Stimulated activated CD4-positive, alpha-beta T cell treated with anti-CD3 and anti-CD28 coated beads, TNF-alpha, amount 100 ng/mL, for 1 hour (primary cell): ENCODE measurements at places on chromosomes 2 and 18.

DNA sequence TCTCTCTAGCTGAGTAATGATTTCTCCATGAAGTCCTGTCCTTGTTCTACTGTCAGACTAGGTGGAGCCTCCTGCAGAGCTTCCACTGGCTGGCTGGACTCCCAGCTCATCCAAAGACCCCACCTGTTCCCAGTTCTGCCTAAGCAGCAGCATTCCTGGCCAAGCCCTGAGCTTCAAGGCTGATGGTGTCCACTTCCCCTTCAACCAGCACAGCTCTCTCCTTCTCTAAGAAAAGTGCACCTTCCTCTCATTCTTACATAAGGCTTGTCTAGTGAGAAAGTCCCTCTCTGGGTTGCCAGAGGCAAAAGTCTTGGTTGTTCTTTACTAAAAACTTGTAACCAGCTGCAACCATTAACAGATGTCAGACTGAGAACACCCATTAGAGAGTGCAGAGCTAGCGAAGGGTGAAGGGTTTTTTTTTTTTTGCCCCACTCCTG is 58.9 kb downstream of the CXCR4 start:
- DNase-seq: no peak

- no peak for DNase-seq
These were observed 9.0 kb upstream of the ARHGEF4 start for GRCh38 chr2:130827502-130828251.

GRCh38 chr2:241234962-241235740 is 46.7 kb downstream of the ANO7 start:
- DNase-seq: no peak

GRCh38 chr2:163756588-163756987 is 20.8 kb upstream of the FIGN start:
- no peak for DNase-seq

GRCh38 chr2:229475778-229476177 is 204.7 kb upstream of the PID1 start:
- no peak for DNase-seq

DNA sequence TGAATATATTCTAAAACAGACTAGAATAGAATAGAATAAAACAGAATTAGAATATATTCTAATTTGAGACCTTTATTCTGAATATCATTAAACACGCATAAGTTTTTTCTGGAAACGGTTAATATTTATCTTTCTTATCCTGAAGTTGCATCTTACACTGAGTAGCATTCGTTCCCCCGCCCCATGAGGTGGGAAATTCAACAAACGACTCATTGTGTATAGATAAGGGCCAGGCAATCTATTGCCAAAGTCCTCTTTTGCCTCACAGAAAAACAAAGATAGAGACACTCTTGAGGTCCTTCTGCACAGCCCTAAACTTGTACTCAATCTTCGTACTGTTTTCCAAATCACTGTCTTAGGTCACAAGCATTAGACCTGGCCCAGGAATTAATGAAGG is 98.1 kb downstream of the COL6A3 start:
- no peak for DNase-seq

- DNase-seq: no peak
These were observed 344.4 kb upstream of the SLC39A10 start for GRCh38 chr2:195312662-195313061.

DNA sequence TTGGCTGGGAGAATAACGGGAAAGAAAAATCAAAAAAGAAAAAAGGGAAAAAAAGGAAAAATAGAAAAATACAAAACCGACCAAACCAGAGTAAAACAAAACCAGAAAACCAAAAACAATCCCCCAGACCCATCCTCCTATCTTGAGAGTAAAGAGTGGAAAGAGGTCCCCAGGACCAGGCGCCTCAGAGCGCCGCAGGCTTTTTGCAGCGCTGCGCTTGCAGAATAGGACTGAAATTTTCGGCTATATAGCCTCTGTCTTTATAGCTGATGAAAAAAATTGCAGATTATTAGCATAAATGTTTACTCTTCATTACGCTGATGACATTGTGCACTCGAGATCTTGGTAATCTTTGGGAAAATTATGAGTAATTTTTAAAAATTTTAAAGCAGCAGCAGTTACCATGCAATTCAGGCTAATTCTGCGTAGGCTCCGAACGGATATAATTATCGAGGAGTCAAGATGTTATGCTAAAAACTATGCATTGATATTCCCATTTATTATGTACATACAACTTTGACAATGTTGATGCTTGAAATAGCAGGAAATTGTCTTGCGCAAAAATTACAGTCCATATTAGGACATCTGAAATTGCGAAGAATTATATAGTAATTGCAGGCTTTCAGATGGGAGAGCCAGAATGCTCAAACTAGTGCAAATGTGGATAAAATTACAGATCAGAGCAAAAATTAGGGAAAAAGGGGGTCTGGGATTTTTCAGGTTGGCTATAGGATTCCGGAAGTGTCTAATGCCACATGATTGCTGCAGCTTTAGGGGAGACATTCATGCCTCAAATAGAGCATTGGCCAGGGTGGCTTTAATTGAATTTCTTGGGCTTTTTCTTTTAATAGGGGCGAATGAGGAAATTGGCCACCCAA is 8.3 kb downstream of the DLX1 start:
- DNase-seq: no peak

DNA sequence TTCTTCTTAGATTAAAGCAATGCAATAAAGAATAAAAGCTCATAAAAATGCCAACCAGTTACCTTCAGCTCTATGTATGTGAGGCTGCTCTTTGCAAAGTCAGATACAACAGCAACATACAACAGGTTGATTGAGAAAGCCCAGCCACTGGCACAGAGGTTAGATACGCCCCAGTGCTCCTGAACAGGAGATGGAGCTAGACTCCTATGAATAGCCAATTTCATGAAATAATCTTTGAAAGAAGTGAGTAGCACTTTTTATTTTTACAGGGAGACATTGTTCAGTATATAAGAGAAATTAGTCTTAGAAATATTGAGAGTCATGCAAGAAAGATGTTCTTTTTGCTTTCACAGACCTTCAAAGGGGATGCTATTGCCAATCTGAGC is 362.4 kb upstream of the MEX3C start:
- DNase-seq: no peak

DNA sequence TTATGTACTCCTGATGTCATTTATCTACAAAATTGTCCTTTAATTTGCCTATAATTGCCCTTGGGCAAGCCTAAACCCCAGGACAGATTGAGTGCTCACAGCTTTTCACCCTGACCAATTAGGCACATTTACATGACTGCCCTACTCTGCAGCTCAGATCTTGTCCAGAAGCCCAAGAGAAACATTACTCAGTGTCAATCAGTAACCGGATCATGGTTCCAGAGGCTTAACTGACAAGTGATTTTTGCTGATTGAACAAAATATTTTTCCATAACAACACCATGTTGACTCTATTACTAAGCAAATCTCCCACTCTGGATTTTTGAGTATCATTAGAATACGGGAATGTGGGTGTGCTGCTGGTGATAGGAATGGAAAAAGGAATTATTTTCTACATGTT is 465.4 kb upstream of the TNP1 start:
- no peak for DNase-seq

DNA sequence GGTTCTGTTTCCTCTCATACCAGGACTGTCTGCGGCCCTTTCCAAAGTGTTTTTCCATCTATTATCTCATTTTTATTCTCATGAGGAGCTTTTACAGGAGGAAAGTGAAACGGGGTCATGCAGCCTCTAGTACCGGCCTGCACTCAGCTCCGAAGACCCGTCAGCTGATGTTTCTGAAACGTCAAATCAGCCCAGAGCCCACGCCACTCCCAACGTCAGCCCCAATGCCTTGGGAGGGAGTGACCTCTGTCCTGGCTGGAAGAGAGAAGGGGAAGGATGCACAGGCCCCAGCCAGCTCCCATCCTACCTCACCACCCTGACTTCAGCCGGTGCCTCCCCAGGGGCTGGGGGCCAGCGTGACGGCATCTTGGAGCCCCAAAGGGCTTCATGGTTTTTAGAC is 58.5 kb downstream of the ADCY3 start:
- no peak for DNase-seq

- DNase-seq: no peak
These were observed 6.9 kb downstream of the ZNF516 start for GRCh38 chr18:76488190-76488589.

DNA sequence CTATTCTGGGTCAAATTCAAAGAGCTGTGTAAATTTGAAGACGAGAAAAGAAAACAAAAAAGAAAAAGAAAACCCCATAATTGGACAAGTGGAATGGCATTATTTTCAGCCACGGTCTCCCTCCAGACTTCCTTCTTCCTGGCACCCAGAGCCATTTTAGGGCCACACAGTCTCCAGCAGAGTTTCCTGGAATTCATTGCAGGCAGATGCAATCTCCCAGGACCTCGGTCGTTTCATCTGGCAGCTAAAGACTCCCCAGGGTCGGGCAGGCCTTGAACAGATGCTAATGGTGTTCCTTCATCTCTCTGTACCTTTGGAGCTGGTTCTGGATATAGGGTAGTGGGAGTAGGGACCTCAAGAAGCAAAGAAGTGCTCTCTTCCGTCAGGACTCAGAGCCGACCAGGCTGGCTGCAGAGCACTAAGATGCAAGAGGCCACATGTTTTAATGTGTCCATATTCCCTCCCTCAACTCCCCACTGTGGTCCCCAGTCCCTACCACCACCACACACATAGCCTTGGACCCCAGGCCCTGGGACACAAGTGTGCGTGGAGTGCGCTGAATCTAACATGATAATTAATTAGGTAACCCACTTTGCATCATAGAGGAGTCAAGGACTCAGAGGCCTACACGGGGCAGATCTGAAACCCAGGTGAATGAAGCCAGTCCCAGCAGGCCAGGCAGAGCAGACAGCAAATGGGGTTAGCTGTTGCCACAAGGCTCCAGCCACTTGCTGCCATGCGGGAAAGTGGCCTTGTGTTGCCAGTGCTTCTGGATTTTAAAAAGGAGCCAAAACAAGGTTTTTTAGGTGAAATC is 109.3 kb upstream of the ATL2 start:
- DNase-seq: no peak

DNA sequence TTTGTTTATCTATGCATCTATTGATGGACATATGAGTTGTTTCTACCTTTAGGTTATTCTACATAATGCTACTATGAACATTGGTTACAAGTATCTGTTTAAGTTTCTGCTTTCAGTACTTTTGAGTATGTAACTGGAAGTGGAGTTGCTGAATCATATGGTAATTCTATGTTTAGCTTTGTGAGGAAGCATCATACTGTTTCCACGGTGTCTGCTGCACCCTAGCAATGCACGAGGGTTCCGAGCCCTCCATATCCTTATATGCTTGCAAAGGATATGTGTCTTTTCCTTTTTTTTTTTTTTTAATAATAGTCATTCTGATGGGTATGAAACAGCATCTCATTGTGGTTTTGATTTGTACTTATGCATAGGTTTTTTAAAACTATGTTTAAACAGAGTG is 83.7 kb downstream of the FMNL2 start:
- no peak for DNase-seq

GRCh38 chr2:157327621-157328500 is 2.2 kb upstream of the ERMN start:
- DNase-seq: peak; percentile 81
